ENCODE measurements at places on chromosomes 13 and 19. TPM values are rescaled to one million over a fixed set of nuclear protein-coding genes. Genes with fewer than 3 reads are reported as not detected.

GRCh38 chr13:25920931-25921330, 130.9 kb downstream of the SHISA2 start:
- no peak for DNase-seq

DNA sequence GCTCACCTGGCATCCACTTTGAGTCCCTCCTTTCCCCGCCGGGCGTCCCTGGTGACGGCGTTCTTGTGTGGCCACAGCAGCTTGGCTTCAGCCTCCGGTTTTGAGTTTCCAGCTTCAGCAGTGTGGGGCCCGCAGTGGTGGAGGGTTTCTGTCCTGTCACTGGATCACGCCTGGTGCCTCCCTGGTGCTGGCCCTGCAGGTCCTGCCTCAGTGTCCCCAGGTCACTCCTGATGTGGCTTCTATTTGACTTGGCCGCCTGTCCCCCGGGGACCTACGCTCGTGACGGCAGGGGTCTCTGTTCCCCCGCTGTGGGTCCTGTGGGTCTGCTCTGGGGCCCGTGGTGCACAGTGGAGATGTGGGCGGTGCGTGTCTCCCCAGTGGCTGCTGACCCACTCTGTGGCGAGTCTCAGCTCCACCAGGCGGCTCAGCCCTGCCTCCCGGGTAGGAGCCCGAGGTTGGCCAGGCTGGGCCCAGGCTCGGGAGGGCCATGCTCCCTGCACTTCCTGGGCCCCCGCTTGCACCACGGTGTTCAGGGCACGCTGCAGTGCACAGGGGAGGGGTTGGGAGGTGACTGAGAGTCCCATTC, 1.9 kb downstream of the ATP4B start:
- DNase-seq, result no peak

- no peak for DNase-seq
Measured at GRCh38 chr13:103004661-103005345, 61.4 kb downstream of the SLC10A2 start.

DNA sequence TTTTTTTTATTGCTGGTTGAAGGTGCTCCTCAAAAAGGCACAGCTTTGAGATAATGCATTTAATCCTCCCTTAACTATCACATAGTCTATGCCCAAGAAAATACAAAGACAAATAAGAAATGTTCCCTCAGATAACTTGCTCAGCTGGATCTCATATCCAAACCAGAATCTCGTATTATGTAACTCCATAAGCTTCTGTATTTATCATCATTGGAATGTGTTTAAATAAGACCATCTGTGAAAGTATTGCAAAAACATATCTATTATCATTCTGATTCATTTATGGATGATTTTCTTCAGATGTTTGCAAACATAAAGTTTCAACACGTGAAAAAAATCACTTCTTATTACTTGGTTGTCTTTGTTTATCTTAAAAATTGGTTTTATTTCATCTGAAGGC, 190.9 kb downstream of the IRS2 start:
- DNase-seq, result no peak

GRCh38 chr13:28045861-28046260, 54.5 kb downstream of the FLT3 start:
- DNase-seq, result no peak

GRCh38 chr19:10612499-10613119, 12.7 kb upstream of the SLC44A2 start:
- no peak for DNase-seq

- DNase-seq, result no peak
Measured at GRCh38 chr13:110036060-110036459, 249.7 kb upstream of the IRS2 start.

RYR1 gene
- 0.39 TPM for polyA plus RNA-seq

RELB gene
- polyA plus RNA-seq, result 9.1 TPM
